ENCODE measurements at places on chromosomes 7 and 10. TPM values are rescaled to one million over a fixed set of nuclear protein-coding genes. Genes with fewer than 3 reads are reported as not detected.

Gene SLC39A12
- total RNA-seq, result not detected

- H3K27me3 ChIP-seq, result no peaks in the 10 kb centered on the region
- H3K36me3 ChIP-seq, result no peaks in the 10 kb centered on the region
- no peak overlapping the region for H3K4me3 ChIP-seq
- DNase-seq, result no peak
- H3K4me1 ChIP-seq, result no peaks in the 10 kb centered on the region
These were observed 12.7 kb upstream of the NEBL start for GRCh38 chr10:20909801-20910200.

- DNase-seq, result no peak
- no peak overlapping the region for H3K4me3 ChIP-seq
- peaks cover 17% of the 10 kb centered on the region for H3K36me3 ChIP-seq
- peaks cover 5% of the 10 kb centered on the region for H3K4me1 ChIP-seq
- no peaks in the 10 kb centered on the region for H3K27me3 ChIP-seq
- no peak overlapping the region for H3K27ac ChIP-seq
These were observed 35.4 kb downstream of the BNIP3 start for GRCh38 chr10:131946321-131946751.

DNA sequence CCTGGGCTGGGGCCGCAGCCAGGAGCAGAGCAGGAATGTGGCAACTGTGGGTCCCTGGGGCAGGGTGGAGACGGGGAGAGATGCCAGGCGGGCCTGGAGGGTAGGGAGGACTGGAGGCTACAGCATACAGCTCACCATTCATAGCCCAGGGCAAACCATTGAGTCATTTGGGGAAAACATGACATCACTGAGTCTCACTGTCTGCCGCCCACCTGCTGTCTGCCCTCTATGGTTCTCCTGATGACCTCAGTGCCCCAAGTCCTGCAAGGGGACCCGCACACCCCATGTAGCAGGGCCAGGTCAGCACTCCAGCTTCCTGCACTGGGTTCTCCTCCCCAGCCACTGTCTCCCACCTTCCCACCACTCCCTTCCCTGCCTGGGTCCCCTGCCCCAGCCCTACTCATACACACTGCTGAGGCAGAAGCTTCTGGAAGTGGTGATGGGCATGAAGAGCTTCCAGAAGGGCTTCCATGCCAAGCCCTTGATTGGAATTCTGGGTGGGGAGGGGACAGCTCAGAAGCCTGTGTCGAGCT, 10.4 kb downstream of the CHST3 start:
- H3K4me3 ChIP-seq, result peak overlapping the region; percentile 56
- H3K4me1 ChIP-seq, result peaks cover 39% of the 10 kb centered on the region
- H3K36me3 ChIP-seq, result no peaks in the 10 kb centered on the region
- peak; percentile 81 for DNase-seq
- no peak overlapping the region for H3K27ac ChIP-seq

DNA sequence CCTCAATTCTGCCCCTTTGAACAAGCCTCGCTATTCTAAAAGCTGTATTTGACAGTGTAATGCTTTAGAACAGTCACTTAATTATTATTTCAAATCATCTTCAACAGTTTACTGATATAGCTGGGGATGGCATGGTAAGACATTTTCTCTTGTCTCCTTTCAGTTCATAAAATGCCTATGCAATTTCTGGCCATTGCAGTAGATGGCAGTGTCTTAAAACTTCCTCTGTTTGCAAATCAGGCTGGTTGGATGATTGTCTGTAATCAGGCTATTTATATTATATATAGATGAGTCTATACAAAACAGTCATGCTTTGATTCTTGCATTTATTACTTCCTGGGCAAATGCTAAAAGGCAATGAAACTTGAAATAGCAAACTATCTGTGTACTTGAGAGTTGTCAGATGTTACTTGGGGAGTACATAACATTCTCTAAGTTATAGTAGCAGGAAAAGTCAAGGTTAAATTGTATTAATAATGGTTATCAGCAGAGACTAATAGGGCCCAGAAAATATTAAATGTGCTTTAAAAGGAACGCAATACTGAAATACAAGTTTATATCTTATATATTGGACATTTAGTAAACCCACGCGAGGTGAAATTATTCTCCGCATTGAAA, 55.5 kb upstream of the LHFPL3 start:
- no peak overlapping the region for H3K4me3 ChIP-seq
- no peak for DNase-seq
- H3K27me3 ChIP-seq, result peaks cover 24% of the 10 kb centered on the region
- no peaks in the 10 kb centered on the region for H3K4me1 ChIP-seq
- no peaks in the 10 kb centered on the region for H3K36me3 ChIP-seq
- H3K27ac ChIP-seq, result no peak overlapping the region

DNA sequence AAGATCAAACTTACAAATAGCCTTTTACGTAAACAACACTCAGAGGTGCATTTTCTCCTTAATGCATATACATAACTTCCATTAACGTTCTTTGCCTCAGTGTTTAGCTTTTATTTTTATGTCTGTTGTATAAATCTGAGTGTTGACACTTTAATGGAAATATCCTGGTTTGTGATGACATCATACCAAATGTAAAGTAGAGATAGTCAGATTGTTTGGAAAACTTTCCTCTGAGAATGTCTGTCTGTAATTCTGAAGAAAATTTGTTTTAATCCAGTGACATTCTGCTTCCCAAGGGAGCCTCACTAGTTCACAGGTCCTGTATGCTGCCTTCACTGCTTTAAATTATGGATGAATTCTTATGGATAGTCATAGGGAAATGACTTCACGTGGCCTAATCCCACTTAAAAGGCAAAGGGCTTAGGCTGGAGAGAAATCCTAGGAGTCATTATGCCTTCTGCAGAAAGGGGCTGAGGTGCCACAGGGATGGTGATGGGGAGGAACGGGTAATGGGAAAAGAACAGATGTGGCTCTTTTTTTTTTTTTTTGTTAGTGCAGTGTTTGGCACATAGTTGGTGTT, 93.2 kb downstream of the DNAJB9 start:
- H3K36me3 ChIP-seq, result no peaks in the 10 kb centered on the region
- peaks cover 4% of the 10 kb centered on the region for H3K27me3 ChIP-seq
- DNase-seq, result no peak
- no peak overlapping the region for H3K4me3 ChIP-seq
- no peak overlapping the region for H3K27ac ChIP-seq

DNA sequence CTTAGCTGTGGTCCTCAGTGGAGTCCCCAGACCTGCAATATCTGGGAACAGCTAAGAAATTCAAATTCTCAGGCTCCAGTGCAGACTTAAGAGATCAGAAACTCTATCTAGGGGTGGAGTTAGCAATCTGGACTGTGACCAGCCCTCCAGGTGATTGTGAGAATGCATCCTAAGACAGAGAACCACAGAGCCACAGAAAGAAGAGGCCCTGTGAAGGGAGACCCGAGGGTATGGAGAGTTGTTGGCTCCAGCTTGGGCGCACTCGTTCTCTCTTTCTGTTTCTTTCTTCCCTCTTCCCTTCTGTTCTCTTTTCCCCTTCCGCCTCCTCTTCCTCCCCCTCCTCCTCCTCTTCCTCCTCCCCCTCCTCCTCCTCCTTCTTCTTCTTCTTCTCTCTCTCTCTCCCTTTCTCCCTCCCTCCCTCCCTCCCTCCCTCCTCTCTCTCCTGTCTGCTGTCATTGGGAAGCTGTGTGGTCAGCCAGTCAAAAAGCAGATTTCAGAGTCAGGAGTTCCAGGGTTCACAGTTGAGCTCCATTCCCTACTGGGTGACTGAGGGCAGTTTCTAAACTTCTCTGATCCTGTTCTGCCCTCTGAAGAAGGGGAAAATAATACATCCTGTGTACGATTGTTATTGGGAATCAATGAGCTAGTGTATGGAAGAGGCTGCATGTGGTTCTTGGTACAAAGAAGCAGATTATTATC, 62.1 kb upstream of the STEAP1B start:
- no peak overlapping the region for H3K4me3 ChIP-seq
- H3K36me3 ChIP-seq, result no peaks in the 10 kb centered on the region
- peaks cover 40% of the 10 kb centered on the region for H3K27me3 ChIP-seq
- peak; percentile 20 for DNase-seq
- H3K4me1 ChIP-seq, result peaks cover 52% of the 10 kb centered on the region
- H3K27ac ChIP-seq, result no peak overlapping the region

DNA sequence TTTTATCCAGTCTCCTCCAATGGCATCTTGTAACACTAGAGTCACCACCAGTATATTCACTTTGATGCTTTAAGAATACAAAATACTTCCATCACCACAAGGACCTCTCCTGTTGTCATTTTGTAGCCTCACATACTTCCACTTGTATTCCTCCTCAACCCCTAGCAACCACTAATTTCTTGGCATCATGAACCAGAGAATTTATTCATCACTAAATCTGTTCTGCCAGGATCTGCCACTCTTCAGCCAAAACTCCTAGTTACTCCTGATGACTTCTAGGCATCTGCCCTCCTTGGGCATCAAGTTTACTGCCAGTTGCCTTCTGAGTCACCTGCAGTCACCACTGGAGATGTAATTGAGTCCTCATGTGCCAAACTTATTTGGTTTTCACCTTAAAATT, 906.8 kb downstream of the CNTNAP2 start:
- H3K4me3 ChIP-seq, result no peak overlapping the region
- no peaks in the 10 kb centered on the region for H3K27me3 ChIP-seq
- H3K4me1 ChIP-seq, result no peaks in the 10 kb centered on the region
- DNase-seq, result no peak
- H3K36me3 ChIP-seq, result no peaks in the 10 kb centered on the region
